CD4-positive, alpha-beta T cell (primary cell): ENCODE measurements at places on chromosomes 2 and 18.

DNA sequence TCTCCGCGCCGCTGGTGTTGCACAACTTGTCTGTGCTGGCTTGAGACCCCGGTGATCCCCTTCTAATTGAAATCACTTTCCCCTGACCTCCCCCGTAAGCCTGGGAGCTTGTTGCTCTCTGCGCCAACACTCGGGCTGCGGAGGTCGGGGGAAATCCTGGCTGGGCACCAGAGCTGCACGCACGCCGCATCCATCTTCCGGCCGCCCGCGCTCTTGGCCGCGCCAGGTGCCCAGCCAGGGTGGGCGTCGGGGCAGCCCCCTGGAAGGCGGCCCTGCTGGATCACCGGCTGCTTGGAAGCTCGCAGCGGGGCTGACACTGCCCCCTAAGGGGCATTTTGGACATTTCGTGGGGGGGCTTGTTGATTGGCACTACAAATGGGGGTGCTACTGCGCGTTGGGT is 280.3 kb upstream of the SKOR2 start:
- H3K4me3 ChIP-seq: no peak overlapping the region
- H3K27ac ChIP-seq: no peak overlapping the region
- H3K4me1 ChIP-seq: no peaks in the 10 kb centered on the region
- H3K27me3 ChIP-seq: peaks cover 9% of the 10 kb centered on the region
- DNase-seq: no peak
- no peaks in the 10 kb centered on the region for H3K36me3 ChIP-seq

DNA sequence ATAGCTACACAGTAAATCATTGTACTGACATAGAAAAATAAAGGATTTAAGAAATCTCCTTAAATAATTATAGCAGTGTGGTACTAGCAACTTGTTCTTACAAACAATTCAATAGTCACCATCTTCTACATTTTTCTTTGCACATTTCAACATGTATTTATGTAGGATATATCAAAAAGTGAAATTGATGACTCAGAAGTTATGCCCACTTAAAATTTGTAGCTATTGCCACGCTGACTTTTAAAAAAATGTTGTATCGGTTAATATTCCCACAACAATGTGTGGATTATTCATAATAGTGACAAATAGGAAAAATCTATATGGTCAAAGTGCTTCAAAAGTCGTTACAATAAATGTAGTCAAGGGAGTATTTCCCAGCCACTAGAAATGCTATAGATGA is 6.7 kb downstream of the TGFA start:
- H3K27ac ChIP-seq: no peak overlapping the region
- H3K4me1 ChIP-seq: no peaks in the 10 kb centered on the region
- H3K4me3 ChIP-seq: no peak overlapping the region
- no peak for DNase-seq

GRCh38 chr2:121257480-121257840 is 27.5 kb downstream of the TFCP2L1 start:
- H3K27ac ChIP-seq: no peak overlapping the region
- no peaks in the 10 kb centered on the region for H3K4me1 ChIP-seq
- no peak overlapping the region for H3K4me3 ChIP-seq
- no peaks in the 10 kb centered on the region for H3K27me3 ChIP-seq
- H3K36me3 ChIP-seq: no peaks in the 10 kb centered on the region

DNA sequence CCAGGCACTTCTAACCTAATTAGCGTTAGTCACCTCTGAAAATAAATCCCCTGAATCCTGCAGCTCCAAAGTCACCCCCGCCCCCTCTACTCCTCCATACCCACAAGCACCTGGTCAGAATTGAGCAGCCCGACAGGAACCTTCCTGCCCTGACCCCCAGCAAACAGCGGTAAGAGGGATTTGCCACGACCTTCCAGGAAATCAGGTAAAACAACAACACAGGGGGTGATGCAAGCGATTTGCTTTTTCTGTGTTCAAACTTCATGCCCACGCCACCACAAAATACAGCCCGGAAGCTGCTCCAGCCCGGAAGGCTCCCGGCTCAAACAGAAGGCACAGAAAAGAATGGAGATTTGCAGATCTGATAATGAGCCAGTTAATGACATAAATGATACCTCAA is 367.1 kb downstream of the GPD2 start:
- no peaks in the 10 kb centered on the region for H3K4me1 ChIP-seq
- no peaks in the 10 kb centered on the region for H3K36me3 ChIP-seq
- H3K27me3 ChIP-seq: no peaks in the 10 kb centered on the region
- H3K4me3 ChIP-seq: no peak overlapping the region
- DNase-seq: no peak

- no peak overlapping the region for H3K27ac ChIP-seq
- H3K4me3 ChIP-seq: no peak overlapping the region
- H3K36me3 ChIP-seq: no peaks in the 10 kb centered on the region
- DNase-seq: no peak
- H3K27me3 ChIP-seq: no peaks in the 10 kb centered on the region
Measured at GRCh38 chr2:233029321-233029720, 3.2 kb upstream of the NEU2 start.

GRCh38 chr18:49023938-49024803 is 73.4 kb upstream of the SMAD7 start:
- no peaks in the 10 kb centered on the region for H3K36me3 ChIP-seq
- DNase-seq: no peak
- peaks cover 5% of the 10 kb centered on the region for H3K4me1 ChIP-seq
- H3K27ac ChIP-seq: no peak overlapping the region

GRCh38 chr2:149908726-149909683 is 321.4 kb upstream of the MMADHC start:
- DNase-seq: no peak
- no peaks in the 10 kb centered on the region for H3K27me3 ChIP-seq
- H3K36me3 ChIP-seq: no peaks in the 10 kb centered on the region
- no peak overlapping the region for H3K27ac ChIP-seq
- H3K4me3 ChIP-seq: no peak overlapping the region

GRCh38 chr2:223075301-223076270 is 23.6 kb downstream of the KCNE4 start:
- no peaks in the 10 kb centered on the region for H3K27me3 ChIP-seq
- no peak for DNase-seq
- H3K4me1 ChIP-seq: no peaks in the 10 kb centered on the region
- H3K4me3 ChIP-seq: no peak overlapping the region
- H3K36me3 ChIP-seq: no peaks in the 10 kb centered on the region
- H3K27ac ChIP-seq: no peak overlapping the region
